ENCODE measurements at places on chromosomes 3 and 15.

DNA sequence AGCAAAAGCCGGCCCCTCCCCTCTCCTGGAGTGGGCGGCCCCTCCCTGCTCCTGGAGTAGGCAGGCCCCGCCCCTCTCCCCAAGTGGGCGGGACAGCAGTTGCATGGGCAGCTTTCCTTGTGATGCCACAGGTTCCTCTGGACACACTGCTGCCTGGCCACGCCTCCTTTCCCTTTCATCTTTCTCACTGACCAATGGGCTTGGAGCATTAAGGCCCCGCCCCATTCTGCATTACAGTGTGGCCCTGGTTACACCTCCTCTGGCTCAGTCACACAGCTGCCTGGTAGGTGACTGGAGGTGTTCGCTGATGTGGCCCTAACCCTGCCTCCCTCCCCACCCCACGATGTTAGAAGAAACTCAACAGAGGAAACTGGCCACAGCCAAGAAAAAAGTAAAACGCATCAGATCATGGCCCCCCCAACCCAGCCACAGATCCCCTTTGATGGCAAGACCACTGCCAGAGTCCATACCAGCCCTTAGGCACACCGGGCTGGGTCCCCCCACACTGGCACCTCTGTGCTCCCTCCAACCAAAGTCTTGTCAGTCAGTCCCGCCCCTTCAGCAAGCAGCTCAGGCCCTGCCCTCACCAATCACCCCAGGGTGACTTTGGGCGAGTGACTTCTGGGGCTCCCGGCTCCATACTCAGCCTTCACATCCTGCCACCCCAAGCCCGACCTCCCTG, 84.3 kb downstream of the ADAMTS7 start:
- DNase-seq, result peak; percentile 12

DNA sequence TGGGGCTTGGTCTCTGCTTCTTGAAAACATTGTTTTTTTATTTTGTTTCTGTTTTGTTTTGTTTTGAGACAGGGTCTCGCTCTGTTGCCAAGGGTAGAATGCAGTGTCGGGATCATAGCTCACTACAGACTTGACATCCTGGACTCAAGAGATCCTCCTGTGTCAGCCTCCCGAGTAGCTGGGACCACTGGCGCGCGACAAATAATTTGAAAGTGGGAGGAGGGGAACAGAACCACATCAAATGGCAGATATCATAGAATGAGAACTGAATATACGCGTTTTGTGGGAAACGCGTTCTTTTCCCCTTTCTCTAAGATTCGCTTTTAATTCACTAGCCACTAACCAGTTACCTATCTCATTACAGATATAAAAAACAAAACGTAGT, 641 bp upstream of the VPS13C start:
- DNase-seq, result peak; percentile 47

DNA sequence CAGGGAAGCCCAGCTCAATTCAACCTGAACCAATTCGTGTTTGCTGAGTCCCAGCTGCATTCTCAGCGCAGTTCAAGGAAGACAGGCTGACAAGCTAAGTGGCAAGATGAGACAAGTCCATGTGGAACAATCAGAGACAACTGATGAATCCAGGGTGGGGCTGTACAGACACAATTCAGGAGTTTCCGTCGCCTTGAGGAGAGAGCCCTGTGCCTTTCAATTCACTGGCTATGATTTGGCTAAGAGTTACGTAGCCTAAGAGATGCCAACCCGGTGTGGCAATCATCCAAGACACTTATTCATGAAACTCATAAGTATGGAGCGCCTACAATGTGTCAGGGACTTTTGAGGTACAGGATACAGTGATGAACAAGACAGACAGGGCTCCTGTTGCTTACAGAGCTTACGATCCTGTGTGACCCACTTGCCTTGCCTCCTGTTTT, 15.5 kb upstream of the ZBED2 start:
- no peak for DNase-seq

GRCh38 chr3:138328341-138328740, 1.3 kb downstream of the NME9 start:
- DNase-seq, result no peak

- no peak for DNase-seq
These were observed 206.0 kb downstream of the KLHL25 start for GRCh38 chr15:85588677-85589076.

DNA sequence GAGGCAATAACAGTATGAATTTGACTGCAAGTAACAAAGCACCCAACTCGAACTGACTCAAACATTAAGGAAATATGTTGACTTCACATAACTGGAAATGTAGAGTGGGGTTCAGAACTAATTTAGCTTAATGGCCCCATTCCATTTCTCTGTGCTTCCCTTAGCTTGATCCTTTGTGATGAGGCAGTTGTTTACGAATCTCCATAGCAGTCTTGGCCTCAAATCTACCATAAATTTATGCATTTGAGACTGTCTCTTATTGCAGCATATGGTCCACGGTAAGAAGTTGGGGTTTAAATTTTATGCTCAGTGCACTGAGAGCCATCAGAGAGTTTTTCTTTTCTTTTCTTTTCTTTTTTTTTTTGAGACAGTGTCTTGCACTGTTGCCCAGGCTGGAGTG, 148.7 kb upstream of the POU1F1 start:
- no peak for DNase-seq

DNA sequence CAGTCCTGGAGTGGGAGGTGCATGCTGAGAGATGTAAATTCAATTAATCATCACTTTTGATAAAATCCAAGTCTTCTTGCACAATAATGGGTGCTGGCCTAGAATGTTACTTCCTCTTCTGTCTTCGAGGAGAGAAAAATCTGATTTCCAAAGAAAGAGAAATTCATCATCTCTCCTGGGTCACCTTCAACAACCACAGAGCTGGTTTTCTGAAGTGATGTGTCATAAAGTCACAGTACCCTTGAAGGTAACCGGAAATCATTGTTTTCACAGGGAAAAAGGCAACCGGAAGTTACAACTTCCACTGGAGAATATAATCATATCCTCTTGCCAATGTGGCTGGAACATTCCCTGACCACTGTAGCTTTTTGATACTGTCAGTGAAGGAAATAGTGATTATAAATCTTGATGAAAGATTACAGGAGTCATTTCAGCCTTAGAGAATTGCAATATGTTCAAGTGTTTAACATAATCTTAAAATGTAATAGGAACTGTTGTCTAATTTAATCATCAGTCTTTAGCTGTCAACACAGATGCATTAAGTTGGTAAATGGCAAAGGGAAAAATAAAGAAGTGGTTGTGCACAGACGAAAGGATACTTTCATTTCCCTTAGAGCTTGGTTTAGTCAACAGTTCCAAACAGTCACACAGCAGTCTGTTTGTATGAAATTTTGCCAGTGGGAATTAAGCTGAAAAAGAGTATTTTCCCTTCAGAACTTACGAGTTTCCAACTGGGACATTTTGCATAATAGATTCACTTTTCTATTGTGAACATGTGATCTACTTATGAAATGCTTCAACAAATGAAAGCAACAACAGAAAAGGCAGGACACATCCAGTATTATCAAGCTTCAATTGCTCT, 106.5 kb upstream of the SLC4A7 start:
- DNase-seq, result peak; percentile 24
